ENCODE measurements at places on chromosomes 6 and 20.
A peak's percentile ranks its signal among the peaks of the same experiment; 100 is the strongest.

GRCh38 chr20:33653218-33653899 lies 8.8 kb upstream of the C20orf144 start:
- DNase-seq, result peak; percentile 31

DNA sequence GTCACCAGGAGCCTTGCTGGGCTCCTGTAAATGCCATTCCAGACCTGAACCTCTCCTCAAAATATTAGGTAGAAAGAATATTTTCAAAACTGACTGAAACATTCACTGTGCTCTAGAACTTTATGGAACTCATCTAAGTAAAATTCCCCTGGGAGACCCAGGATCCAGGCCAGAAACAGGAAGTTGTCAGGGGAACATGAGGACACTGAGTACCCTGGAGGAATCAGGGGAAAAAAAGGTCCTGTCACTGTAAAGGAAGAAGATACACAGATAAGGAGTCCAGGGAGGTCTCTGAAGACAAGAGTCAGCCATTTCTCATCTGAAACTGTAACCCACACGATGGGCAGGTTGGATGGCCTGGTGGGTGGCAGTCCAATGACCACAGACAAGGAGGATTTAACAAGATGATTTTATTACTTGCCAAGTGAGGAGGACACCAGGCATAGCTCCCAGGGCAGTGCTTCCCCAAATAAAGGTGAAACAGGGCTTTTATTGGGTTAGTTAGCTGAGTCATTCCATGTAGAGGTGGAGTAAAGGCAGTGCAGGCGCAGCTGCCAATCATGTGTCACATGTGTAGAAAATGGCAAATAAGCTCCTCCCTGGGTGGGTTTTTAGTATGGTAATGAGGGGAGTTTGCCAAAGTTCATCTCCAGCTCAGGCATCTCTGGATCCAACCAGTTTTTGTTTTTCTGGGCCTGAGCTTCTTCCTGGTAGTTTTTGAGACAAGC lies 138.5 kb downstream of the RCAN2 start:
- no peak for DNase-seq

DNA sequence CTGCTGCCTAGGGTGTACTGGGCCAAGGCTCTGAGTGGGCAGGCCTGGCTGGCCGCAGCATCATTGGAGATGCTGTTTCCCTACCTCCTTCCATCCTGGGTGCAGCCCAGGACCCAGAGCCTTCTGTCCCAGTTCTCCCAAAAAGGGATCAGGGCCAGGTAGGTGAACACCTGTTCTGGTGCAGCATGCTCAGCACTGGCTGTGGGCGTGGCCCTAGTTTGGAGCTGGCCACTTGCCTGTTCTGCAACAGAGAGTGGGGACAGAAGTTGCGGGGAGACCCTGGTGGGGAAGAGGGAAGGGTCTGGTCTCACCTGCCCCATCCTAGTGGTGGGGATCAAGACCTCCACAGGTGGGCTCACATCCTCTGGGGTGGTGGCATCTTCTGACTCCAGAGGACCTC lies 1.4 kb upstream of the ARMC12 start:
- DNase-seq, result no peak

- DNase-seq, result no peak
Measured at GRCh38 chr6:32111424-32112066, 2.4 kb upstream of the TNXB start.

GRCh38 chr6:150848400-150848799 lies 17.1 kb upstream of the MTHFD1L start:
- DNase-seq, result no peak

- no peak for DNase-seq
Measured at GRCh38 chr20:17939622-17940223, 28.9 kb downstream of the SNX5 start.

- DNase-seq, result no peak
Measured at GRCh38 chr6:44132476-44132875, 5.1 kb downstream of the TMEM63B start.

GRCh38 chr6:109840796-109841195 lies 137.3 kb upstream of the GPR6 start:
- DNase-seq, result no peak

GRCh38 chr6:16168858-16169257 lies 40.0 kb downstream of the MYLIP start:
- no peak for DNase-seq

- no peak for DNase-seq
Measured at GRCh38 chr6:41652866-41653652, 14.8 kb downstream of the MDFI start.

DNA sequence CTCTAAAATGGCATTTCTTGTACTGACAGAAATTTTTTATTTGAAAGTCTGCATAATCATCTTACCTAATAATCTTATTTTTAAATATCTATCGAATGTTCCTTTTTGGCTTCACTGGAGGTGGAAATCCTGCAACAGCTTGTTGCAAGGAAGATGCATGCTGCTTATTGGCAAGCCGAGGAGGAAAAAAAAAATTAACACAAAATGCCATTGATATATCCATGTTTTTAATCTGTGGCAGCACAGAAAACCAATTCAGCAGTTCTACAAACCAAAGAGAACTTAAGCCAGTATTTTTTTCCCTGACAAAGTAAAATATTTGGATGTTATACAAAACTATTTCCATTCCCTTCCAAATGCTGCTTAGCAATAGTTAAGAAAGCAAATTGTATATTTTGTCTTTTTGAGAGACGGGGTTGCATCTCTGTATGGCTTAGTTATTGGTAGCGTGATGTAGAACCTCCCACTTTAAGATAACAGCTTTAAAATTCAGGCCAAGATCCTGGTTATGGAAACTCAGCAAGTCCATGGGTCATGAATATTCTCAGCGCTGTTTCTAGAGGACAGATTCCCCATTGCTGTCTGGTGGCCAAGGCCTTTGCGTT lies 231.4 kb downstream of the TMEM242 start:
- no peak for DNase-seq

- DNase-seq, result no peak
Measured at GRCh38 chr6:108806171-108806570, 42.1 kb upstream of the ARMC2 start.

DNA sequence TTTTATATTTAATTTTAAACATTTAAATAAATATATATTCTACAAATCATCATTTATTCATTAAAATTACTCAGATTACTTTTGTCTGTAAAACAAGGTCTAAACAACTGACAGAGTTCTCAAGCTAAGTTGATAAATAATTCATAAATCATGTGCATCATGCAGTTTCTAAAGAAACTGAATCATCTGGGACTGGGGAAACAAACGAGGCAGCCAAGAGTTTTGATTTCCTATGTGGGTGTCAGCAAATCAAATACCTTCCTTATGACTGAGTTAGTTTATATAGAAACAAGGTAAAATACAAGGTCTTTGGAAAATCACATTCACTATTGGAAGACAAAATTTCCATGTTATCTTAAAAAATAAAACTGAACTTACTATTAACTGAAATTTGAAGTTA lies 149.9 kb upstream of the BEND6 start:
- DNase-seq, result no peak

Measured in DMS79 (cell line).